ENCODE measurements at places on chromosomes 3 and 15.

GRCh38 chr3:15310491-15311370 is 21.7 kb downstream of the SH3BP5 start:
- DNase-seq = peak; percentile 63

GRCh38 chr15:73626072-73626471 is 7.1 kb downstream of the NPTN start:
- no peak for DNase-seq

GRCh38 chr15:40714144-40714543 is 19.2 kb downstream of the RAD51 start:
- DNase-seq = no peak

DNA sequence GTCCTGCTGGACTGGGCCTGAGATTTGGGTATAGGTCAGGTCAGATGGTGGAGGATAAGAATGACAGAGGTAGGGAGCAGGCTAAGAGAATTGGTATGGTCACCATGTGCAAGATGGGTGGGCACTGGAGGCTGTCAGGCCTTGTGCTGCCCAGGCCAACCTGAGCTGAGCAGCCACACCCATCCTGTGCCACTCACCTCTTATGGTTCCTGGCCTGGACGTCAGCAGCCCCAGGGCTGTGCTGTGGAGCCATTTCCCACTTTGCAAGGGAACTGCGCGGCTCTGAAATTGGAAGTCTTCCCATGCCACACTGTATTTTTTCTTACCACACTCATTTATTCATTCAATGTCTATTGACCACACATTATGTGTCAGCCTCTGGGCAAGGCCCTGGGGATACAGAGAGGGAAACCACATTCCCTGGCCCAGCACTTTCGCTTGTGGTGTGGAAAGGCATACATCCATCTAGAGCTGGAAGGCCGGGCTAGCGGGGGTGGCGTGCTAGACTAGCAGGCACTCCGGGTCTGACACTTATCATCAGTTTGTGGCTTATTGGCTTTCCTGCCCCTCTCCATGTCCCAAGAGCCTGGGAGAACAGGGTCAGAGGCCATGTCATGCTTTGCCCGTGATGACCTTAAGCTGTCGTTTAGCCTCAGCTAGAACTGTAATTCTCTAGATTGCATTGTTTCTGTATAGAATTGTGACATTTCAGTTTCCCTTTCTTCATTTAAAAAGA is 51.1 kb upstream of the POLG start:
- no peak for DNase-seq

- DNase-seq = no peak
Observed at GRCh38 chr15:72923289-72923688, 129.0 kb upstream of the NEO1 start.
